ENCODE measurements at places on chromosomes 4 and X.

DNA sequence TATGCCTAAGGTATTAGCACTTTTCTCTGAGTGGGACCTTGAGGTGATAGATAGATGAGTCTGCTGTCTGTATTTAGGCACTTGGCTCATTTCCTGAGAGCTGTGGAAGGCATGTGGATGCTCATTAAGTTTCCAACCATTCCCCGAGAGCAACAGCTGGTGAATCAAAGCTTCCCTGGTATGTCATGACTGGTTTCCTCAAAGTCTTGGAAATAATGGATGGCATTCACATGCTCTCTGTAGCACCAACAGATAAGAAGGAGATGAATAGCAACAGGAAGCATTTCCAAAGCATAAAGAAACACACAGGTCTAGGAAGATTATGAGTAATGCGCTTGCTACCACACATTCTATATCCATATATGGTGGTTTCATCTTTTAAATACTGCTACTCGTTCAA, 118.3 kb upstream of the ETNPPL start:
- DNase-seq, result peak; percentile 96

GRCh38 chr4:75821966-75822365, 80.3 kb downstream of the PPEF2 start:
- DNase-seq, result peak; percentile 20

DNA sequence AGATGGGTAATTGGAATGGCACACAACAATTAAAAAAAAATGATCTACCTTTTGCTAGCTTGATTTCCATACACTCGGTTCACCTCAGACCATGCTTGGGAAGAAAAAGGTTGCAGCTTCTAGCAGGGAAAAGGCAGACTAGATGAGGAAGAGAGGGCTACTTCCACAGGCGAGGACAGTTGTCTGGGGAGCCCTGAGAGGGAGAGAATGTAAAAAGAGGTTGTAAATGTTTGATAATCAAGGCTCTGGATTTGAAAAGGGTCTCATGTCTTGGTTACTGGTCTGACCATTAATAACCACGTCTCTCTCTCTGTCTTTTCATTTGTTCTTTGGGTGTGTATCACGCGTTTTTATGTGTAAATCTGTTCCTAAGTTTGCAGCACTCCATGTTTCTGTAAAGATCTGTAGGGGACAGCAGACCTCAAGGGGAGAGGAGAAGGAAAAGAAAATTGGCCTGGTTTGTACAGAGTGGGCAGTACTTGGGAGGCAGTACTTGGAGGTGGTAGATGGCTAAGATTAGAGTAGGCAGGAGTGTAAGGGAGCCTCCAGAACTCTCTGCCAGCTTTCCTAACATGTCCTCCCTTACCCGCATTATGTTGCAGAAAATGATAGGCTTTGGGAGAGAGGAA, 750 bp downstream of the ARMCX5 start:
- peak; percentile 16 for DNase-seq

DNA sequence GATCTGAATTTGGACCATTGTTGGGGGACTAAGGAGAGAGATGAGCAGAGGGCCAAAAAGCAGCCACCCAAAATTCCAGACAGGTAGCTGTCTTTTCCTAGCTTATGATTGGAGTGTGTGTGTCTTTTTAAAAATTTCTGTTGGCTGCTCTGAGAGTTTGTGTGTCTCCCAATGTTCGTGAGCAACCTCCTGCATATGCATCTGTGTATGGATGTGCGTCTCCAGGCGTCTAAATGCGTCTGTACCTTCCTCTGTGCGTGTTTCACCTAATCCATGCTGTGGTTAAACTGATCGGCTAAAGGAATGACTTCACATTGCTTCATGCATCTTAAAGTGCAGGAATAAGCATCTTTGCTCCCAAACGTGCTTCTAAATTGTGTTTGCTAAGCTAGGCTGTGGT, 65.5 kb upstream of the LAS1L start:
- DNase-seq, result no peak

- DNase-seq, result peak; percentile 1
These were observed 23.2 kb downstream of the DIAPH2 start for GRCh38 chrX:96707804-96708203.

- DNase-seq, result no peak
These were observed 92.0 kb downstream of the ADRA2C start for GRCh38 chr4:3858046-3858730.

- no peak for DNase-seq
These were observed 291.7 kb downstream of the SLITRK2 start for GRCh38 chrX:146109362-146109761.

GRCh38 chr4:124940387-124940786, 227.9 kb upstream of the ANKRD50 start:
- peak; percentile 98 for DNase-seq

- peak; percentile 20 for DNase-seq
These were observed 211.1 kb downstream of the GUCY2F start for GRCh38 chrX:109270580-109271484.

DNA sequence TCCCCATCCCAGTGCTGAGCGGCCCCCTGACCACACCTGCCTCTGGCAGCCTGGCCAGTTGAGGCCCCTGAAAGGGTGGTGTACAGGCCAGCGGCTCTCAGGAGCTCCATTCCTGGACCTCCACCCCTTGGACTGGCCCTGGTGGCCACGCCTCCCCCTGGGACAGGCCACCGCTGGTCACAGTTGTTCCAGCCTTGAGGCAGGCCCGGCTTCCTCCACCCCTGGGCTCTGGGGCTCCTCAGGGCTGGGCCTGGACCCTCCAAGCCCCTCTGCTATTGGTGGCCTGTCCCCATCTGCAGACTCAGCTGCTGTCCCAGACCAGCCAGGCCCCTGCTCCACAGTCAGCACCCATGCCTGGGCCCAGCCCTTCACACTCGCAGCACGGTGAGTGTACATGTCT, 93.2 kb upstream of the NKX1-1 start:
- no peak for DNase-seq

- peak; percentile 10 for DNase-seq
These were observed 30.5 kb upstream of the ADGRG2 start for GRCh38 chrX:19152762-19153161.

- DNase-seq, result peak; percentile 3
These were observed 759.1 kb upstream of the POU3F4 start for GRCh38 chrX:82748906-82749505.

- DNase-seq, result no peak
These were observed 32.1 kb upstream of the HGFAC start for GRCh38 chr4:3409571-3410091.

DNA sequence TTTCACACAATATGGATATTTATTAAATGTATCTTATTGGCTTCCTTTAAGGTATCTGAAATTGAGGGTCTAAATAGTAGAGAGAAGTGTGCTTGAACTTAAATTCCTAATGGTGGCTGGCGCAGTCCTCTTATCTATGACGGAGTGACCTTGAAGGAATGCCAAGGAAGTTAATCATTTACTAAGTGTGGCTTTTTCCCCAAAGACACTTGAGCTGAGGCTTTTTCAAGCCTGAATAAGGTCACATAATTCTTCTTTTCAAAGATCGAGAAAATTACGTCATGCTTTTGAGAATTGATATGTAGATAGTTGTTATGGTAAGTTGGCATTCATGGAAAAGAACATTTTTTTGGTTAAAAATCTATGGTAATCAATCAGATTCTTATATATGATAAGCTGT, 11.7 kb upstream of the PRPS2 start:
- no peak for DNase-seq

- DNase-seq, result peak; percentile 67
These were observed 15.8 kb downstream of the BCAP31 start for GRCh38 chrX:153708415-153708814.

- DNase-seq, result no peak
These were observed 449.7 kb downstream of the PCDH10 start for GRCh38 chr4:133598779-133599178.

DNA sequence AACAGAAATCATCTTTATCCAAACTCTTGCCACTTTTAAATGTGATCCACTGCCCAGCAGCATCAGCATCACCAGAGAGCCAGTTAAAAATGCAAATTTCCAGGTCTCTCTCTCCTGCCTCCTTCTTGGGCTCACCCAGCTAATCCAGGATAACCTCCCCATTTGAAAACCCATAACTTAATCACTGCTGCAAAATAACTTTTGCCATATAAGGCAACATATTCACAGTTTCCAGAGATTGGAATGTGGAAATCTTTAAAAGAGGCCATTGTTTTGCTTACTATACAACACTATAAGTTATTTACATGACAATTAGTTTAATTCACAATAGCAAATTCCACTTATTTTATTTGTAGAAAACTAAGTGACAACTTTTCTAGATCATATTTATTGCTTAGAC, 4.8 kb upstream of the EXOSC9 start:
- peak; percentile 58 for DNase-seq

DNA sequence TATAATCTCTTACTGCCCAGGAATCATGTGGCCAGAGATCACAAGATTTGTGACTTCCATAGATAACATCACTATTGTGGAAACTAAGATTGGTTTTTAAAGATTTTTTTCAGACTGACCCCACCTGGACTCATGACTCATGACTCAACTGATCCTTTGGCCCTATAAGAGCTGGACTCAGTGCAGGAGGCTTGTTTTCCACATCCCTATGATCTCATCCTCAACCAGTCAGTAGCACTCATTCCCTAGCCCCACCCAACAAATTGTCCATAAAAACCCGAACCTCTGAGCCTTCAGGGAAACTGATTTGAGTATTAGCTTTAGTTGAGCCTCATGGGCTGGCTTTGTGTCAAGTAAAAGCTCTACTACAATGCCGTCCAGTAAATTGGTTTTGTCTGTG, 7.9 kb upstream of the NOCT start:
- DNase-seq, result no peak

- no peak for DNase-seq
These were observed 11.6 kb downstream of the CXCR3 start for GRCh38 chrX:71606536-71607216.

- peak; percentile 44 for DNase-seq
These were observed 141.4 kb downstream of the PTTG2 start for GRCh38 chr4:38101563-38101962.

GRCh38 chr4:2817701-2818350, 24.9 kb downstream of the SH3BP2 start:
- peak; percentile 29 for DNase-seq

DNA sequence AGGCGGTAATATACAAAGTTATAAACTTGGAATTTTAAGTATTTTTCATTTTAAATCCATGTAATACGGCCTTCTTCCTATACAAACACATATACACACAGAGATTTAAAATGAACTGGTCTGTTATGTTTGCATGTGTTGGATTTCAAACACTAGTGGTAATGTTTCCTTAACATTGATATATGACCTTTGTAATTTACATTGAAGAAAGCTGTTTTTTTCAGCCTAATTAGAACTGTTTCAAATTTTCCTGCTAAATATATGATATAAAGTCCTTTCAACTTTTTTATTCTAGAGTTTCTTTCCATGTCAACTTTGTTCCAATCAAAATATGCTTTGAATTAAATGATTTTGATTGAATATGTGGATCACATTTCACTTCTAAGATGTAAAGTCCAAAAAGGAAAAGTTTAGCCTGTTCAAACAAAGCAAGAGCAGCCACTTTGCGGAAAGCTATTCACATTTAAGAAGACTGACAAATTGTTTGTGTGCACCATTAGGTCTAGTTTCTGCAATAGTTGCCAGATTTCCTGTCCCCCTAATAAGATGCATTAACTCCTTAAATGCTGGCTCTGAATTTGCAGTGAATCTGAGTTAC, 226.0 kb upstream of the MAB21L2 start:
- no peak for DNase-seq

DNA sequence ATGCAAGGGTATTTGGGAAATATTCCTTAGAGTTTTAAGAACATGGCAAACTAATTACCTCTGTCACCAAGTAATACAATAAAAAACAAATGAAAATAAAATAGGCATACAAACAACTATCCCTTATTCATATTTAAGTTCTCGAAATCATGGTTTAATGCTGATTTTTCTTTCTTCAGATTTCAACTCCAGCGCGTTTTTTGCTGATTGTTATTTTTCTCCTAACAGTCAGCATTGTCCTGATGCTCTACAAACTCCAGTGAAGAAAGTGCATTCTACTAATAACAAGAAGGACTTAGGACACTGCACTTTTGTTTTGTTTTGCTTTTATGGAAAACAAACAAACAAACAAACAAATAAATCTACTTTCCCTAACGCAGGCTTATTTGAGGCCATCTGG, 282.4 kb downstream of the FSTL5 start:
- no peak for DNase-seq

GRCh38 chrX:32582729-32583128, 628.6 kb downstream of the DMD start:
- DNase-seq, result no peak

- DNase-seq, result peak; percentile 82
These were observed 20.9 kb upstream of the PRSS12 start for GRCh38 chr4:118373614-118374255.
